ENCODE measurements at places on chromosomes 13 and 19.

DNA sequence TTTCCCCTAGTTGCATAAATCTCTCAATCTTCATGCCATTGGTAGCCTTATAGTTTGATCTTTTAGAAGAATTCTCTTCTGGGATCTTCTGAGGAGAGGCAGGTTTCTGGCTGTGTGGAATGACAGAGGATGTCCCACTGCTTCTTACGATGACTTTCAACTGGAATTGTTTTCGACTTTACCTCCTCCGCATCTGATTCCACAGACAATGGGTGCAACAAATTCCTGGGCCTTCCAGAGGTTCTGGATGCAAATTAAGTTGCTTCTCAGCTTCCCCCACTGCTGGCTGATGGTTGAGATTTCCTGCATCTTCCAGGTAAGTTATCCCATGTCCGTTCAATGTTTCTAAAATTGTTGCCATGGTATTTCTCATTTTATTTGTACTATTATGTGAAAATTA lies 142.3 kb upstream of the TSC22D1 start:
- no peak for DNase-seq

DNA sequence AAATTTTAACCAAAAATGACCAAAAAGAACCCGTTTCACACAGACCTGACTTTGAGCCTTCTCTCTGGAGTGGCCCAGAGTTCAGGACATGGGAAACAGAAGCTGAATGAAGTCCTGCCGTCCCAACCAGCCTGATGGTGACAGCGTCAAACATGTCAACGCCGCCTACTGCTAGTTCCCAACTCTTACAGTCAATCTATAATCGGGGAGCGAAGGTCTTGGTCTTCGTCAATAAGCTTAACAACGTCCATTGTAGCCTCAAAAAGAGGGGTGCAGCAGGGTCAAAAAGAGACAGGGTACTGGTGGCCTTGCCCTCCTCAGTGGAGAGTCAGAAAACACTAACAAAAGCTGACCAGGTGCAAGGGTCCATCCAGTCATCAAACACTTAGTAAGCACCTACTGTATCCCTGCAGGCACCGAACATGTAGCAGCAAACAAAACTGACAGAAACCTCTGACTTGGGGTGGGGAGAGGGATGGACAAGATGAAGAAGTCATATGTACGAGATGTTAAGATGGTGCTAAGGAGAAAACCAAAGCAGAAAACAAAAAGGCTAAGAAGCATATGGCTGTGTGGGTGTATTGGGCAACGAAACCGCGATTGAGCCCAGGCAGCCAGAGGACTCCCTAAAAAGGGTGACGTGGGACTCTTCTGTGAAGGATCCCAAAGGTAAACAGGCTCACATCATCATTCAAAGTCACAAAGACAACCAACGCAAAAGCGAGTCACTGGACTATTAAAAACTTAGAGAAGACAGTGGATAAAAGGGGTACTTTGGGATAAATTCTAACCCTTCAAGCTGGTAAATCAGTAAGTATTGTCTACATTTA lies 12.0 kb downstream of the MLLT1 start:
- no peak for DNase-seq

DNA sequence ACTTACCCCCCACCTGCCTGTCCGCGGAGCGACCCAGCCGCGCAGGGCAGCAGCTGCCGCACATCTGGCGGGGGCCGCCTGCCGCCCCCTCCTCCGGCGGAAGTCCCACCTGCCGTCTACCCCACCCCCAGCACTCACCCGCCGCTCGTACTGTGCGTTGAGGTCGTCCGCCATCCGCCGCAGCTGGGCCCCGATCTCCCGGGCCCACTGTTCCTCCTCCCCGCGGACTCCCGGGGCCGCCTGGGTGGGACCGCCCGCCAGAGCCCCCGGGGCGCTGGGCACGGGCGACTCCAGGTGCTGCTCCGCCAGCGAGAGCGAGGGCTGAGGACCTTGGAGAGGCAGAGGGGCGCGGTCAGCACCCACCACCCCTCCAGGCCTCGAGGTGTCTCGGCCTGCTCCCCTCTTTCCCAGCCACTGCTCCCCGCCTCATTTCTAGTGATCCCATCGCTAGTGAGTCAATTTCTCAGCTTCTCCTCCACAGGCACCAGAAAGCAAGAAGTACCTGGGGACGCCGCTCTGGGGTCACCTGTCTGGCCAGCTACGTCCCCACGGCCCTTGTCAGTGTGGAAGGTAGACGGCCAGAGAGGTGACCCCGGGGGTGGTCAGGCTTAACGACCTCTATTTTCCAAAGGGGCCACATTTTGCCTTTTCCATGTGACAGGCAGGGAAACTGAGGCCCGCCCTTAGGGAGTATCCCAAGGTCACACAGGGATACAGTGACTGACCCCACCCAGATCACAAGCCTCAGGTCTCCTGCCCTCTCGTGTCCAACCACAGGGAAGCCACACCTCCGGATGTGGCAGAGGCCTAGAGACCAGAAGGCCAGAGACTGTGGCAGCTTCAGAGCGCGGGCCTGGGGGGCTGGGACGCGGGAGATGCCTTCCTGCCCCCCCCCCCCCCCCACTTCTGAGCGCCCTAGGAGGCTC lies 4.3 kb downstream of the BBC3 start:
- DNase-seq: peak; percentile 11

DNA sequence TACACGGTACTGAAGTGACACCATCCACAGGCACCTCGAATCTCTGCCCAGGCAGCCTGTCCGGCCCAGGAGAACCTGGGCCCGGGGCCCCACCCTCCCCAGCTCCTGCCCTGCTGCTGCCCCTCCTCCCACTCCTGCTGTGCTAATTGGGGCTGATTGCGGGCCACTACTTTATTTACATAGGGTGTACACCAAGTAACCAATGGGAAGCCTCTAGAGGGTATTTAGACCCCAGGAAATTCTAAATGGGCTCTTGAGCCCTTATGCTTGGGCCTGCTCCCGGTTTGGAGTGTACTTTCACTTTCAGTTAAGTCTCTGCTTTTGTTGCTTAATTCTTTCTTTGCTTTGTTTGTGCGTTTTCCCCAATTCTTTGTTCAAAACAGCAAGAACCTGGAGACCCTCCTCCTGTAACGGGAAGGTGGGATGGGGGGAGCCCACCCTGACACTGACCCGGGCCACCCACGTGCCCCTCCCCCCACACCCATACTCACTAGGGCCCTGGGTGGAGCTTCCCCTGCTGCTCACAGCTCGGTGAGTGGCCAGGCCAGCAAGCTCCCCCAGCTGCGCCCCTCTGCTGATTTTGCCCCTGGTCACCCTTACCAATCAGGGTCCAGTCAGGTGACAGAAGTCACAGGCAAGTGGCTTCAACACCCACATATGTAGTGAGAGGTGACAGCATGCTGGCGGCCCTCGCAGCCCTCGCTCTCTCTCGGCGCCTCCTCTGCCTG lies 9.4 kb downstream of the SCGB2B2 start:
- DNase-seq: no peak

- no peak for DNase-seq
Observed at GRCh38 chr13:109209526-109209925, 576.9 kb downstream of the IRS2 start.

GRCh38 chr19:58033741-58034476 lies at the start of gene ZSCAN1:
Gene ZSCAN1 (plus strand): TSS chr19:58034025. CDS start chr19:58037837, 3,812 bp downstream.
- no peak for DNase-seq

GRCh38 chr19:29499921-29500590 lies 25.7 kb upstream of the VSTM2B start:
- no peak for DNase-seq

- DNase-seq: no peak
Observed at GRCh38 chr13:64553411-64554129, 2676.6 kb downstream of the PCDH9 start.

DNA sequence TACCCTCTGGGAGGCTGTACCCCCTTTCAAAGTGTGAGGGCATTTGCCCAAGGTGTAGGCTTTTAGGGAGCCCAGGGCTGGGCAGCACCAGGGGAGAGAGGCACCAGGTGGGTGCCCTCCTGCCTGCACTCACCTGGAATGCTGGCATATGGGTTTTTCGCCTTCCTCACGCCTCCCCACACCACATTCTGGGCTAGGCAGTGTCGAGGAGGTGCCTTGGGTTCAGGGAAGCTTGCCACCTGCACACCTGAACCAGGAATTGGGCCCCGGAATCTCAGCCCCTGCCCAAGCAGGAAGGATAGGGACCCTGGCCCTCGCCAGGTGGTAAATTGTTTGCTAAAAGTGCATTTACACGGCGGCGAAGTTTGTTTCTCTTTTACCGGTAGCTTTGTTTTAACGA lies 5.1 kb upstream of the TSHZ3 start:
- DNase-seq: no peak

DNA sequence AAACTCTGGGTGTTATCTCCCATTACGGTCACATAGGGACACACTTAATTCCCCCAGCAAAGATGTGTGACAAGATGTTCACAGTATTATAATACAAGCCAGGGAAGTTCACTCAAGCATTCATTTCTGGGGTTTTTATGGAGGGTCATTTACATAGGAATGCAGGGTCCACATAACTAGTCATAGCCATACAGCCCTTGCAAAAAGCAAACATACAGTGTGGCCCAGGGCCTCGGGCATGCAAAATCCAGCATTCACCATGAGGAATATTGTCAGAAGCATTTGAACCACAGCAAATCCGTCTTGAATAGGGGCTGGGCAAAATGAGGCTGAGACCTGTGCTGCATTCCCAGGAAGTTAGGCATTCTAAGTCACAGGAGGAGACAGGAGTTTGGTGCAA lies 13.0 kb upstream of the ZNF460 start:
- no peak for DNase-seq

GRCh38 chr13:73954808-73955207 lies 179.4 kb downstream of the KLF12 start:
- DNase-seq: no peak

DNA sequence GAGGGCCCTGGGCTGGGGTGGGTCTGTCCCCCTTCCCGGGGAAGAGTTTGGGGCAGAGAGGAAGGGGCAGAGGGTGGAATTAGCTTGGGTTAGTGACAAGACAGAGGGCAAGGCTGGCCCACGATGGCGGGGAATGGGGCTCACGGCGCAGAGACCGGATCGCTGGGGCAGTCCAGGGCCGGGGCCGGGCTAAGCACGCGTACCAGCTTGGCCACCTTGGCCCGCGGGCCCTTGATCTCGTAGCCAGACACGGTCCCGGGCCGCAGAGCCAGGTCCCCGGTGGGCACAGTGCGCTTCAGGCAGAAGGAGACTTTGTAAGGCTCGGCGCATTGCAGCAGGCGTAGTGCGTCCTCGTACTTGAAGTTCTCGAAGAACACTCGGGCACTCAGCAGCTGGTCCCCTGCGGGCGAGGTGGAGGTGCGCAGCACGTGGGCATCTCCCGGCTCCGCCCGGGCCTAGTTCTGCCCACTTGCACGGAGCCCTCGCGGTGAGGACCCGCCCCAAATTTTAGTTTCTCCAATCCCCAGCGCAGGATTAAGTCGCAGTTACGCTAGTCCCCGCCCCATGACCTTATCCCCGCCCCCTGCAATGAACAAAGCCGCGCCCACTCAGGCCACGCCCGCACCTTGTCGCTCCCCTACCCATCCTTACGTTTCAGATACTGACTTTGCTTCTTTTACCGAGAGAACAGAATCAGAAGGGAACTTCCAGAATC lies 8.6 kb upstream of the HIPK4 start:
- DNase-seq: peak; percentile 52

- no peak for DNase-seq
Observed at GRCh38 chr13:111017755-111018459, 97.2 kb upstream of the ARHGEF7 start.

- DNase-seq: no peak
Observed at GRCh38 chr19:39809368-39809767, 24.6 kb downstream of the DYRK1B start.

DNA sequence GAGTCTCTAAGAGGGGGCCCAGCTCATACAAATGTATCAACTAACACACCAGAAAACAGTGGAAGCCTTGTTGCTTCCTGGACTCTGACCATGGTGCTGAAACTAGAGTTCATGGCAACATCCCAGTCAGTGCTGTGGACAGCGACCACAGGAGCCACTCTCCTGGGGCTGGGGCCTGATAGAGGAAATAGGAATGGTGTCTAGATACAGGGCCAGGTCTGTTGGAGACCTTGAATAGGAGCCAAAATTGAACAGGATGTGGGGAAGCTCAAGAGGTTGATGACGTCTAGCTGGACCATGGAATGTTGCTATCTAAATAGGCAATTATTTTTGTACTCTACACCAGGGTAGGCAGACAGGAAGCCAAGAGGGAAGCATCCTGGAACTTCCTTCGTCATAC lies 21.7 kb downstream of the LILRB4 start:
- DNase-seq: no peak

DNA sequence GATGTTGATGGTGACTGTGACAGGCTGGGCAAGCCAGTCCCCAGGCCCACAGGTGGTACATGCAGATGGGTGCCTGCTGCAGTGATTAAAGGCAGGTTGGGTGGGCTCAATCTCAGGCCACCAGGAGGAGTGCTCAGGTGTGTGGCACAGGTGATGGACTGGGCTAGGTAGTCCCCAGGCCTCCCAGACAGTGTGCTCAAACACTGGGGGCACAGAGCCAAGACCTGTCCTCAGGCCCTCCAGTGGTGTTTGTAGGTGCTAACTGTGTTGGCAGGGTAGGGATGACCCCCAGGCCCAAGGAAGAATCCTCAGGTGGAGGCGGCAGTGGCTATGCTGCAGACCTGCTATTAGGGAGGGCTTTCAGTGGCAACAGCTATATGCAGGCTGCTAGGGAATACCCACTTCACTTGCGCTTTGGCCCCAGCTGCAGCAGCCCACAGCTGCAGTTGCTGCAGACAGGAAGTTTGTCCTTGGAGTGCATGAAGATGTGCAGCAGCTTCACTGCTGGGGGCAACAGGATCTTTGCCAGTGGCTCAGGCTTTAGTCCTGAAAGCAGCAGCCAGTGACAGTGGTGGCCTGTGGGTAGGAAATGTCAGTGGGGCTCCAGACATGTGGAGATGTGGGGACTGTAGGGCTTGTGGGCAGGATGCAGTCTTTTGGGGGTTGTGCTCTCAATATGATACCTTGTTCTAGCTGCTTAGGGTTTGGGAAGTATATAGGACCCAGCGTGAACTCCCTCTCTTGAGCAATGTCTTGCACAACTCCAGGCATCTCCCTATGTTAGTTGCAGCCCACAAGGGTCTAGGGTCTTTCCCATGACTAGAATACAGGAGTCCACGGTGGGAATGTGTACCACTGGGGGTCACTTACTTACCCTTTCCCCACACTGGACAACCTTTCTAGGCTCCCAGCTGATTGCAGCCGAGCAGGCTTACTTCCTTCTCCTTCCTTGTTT lies 54.1 kb upstream of the MLNR start:
- DNase-seq: no peak

GRCh38 chr13:24995225-24995804 lies 100.6 kb upstream of the PABPC3 start:
- peak; percentile 26 for DNase-seq
